ENCODE measurements at places on chromosomes 1 and 21. TPM values are rescaled to one million over a fixed set of nuclear protein-coding genes. Genes with fewer than 3 reads are reported as not detected.

The VANGL2 gene
- 2.0 TPM for total RNA-seq

- no peak for DNase-seq
Measured at GRCh38 chr1:96416701-96417444, 304.7 kb upstream of the PTBP2 start.

DNA sequence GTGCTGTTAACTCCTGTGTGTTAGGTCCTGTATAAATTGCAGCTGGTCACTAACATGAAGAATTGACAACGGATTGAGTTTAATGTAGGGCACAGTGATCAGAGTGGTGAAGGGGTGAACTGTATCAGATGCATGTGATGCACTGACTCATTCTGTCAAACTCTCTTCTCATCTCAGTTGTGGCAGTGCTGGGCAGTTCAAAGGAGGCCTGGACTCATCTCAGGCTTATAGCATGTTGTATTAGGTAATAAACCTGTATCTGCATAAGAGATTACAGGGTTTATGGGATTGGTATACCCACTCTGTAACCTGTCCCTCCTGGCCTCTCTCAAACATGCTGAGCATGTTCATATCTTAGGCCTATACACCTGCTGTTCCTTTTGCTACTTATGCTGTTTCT is 12.4 kb upstream of the GBP3 start:
- no peak for DNase-seq

- no peak for DNase-seq
Measured at GRCh38 chr1:234885601-234886000, 243.0 kb downstream of the TOMM20 start.

- no peak for DNase-seq
Measured at GRCh38 chr1:203584507-203584906, 42.1 kb upstream of the ATP2B4 start.

- DNase-seq, result no peak
Measured at GRCh38 chr1:172040466-172040865, 199.2 kb downstream of the DNM3 start.
